ENCODE measurements at places on chromosomes 16 and 17.
A peak's percentile ranks its signal among the peaks of the same experiment; 100 is the strongest.

DNA sequence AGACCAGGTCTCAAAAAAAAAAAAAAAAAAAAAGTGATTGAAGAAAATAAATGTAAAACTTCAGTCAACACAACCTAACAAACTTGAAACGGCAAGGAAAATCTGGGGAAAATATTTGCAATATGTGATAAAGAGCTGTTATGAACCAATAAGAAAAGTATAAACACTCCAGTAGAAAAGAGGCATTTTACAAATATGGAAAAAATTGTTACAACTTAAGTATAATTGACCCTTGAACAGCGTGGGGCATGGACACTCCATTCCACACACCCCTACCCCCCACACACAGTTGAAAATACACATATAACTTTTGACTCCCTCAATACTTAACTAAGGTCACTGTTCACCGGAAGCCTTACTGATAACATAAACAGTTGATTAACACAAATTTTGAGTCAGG lies 20.7 kb downstream of the MFSD11 start:
- no peak for DNase-seq

DNA sequence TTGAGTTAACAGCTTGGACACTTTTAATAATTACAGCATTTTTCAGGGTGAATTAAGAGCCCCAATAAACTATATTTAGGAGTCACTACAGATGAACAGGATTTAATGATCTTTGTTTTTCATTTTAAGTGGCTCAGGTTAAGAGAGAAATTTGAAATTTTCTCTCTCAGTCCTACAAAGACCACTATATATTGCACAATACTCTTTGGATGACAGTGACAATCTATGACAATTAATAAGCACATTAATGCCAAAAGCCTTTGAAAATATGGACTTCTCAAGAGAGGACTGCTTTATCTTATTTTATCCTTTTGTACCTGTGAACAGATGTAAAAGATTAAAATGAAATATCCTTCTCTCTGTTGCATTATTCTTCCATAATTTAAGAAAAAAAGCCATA lies 151.1 kb upstream of the IRX5 start:
- no peak for DNase-seq

- DNase-seq = no peak
Measured at GRCh38 chr17:57677301-57677700, 67.8 kb downstream of the CCDC182 start.

DNA sequence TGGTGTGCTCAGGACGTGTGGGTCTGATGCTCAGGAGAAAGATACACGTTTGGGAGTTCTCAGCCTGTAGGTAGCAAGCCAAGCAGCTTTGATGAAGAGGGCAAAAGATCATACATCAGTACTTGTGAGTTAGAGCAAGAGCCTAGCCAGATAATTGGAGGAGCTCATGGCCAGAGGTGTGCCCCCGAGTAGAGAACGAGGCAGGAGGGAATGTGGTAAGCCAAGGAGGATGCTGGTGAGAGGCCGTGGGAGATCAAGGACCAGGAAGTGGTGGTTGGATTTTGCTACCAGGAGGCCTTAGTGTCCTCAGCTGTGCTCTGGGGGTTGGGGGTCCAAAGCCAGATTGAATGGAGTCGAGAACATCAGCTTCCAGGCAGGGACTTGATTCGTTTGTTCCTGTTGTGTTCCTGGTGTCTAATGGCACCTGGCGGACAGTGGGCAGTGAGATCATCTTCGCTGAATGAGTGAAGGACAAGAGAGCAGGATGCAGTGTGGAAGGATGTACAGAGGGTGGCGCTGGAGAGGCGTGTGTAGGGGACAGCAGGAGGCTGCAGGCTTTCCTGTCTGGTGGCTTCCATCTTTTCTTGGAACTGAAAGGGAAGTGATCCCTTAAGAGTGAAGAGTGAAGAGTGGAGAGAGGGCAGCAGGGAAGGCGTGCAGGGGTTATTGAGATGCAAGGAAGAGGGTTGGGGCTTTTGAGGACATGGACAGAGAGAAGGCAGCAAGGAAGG lies 11.6 kb downstream of the FBXL19 start:
- peak; percentile 63 for DNase-seq

- DNase-seq = no peak
Measured at GRCh38 chr16:5416013-5416412, 318.4 kb upstream of the EEF2KMT start.

GRCh38 chr16:86768999-86769398 lies 190.7 kb downstream of the FOXL1 start:
- no peak for DNase-seq

GRCh38 chr16:69017036-69017783 lies 88.2 kb upstream of the HAS3 start:
- peak; percentile 89 for DNase-seq

- DNase-seq = no peak
Measured at GRCh38 chr17:14011036-14011692, 58.1 kb upstream of the COX10 start.

DNA sequence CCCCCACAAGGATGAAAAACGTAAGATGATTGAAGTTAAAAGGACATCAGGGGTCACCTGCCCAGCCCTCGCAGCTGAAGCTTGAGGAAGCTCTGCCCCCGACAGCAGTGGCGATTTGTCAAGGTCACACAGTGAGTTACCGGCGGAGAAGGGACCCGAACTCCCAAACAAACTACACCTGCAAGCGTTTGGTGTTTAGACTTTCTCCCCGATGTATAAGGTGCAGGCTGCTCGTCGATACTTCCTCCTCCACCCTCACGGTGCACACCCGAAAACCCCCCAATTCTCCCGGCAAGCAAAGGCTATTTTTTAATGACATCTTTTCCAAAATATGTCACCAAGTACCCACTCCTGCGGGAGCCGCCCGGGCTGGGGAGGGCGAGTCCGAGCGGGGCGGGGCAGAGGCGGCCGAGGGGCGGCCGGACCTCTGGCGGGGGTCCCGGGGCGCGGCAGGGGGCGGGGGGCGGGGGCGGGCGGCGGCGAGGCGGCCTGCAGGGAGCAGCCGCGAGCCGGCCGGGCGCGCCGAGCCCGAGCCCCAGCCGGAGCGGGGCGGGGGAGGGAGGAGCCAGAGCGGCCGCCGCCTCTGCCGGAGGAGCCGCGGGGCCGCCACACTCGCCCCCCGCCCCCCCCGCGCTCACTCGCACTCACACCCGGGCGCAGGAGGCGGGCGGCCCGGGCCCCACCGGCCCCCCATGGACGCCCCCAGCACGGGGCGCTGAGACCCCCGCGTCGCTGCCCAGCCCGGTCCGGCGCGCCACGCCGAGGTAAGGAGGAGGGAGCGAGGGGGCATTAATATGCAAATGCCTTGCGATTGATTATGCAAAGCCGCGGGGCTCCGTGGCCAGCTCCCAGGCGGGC lies at the start of gene THRA:
TSS of gene THRA (plus strand) at position 637 of the 858 bp plus-strand sequence. CDS start 11,524 bp downstream, outside the sequence.
- DNase-seq = peak; percentile 67

DNA sequence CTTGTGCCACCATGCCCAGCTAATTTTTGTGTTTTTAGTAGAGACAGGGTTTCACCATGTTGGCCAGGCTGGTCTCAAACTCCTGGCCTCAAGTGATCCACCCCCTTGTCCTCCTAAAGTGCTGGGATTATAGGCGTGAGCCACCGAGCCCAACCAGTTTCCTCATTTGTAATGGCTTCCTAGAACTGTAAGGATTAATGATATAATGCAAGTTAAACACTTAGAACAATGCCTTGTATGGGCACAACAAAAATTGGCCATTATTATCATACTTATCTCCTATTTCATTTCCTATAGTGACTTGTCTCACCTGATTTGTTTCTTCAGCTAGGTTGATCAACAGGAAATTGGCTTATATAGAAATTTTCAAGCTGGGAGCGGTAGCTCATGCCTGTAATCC lies 14.1 kb downstream of the TUBD1 start:
- no peak for DNase-seq

GRCh38 chr16:78115659-78116058 lies 16.2 kb downstream of the WWOX start:
- DNase-seq = no peak

- DNase-seq = peak; percentile 39
Measured at GRCh38 chr16:67346341-67346740, 19.7 kb downstream of the LRRC36 start.

- no peak for DNase-seq
Measured at GRCh38 chr16:49377196-49377755, 3.7 kb downstream of the C16orf78 start.

- DNase-seq = no peak
Measured at GRCh38 chr16:23968176-23968575, 132.4 kb downstream of the PRKCB start.

- DNase-seq = no peak
Measured at GRCh38 chr17:46910179-46910927, 12.6 kb upstream of the GOSR2 start.

- no peak for DNase-seq
Measured at GRCh38 chr17:54259476-54259875, 436.7 kb downstream of the KIF2B start.

GRCh38 chr17:12229335-12229734 lies 208.7 kb downstream of the MAP2K4 start:
- no peak for DNase-seq

GRCh38 chr17:76268015-76268749 lies 3.0 kb downstream of the UBALD2 start:
- DNase-seq = peak; percentile 66

DNA sequence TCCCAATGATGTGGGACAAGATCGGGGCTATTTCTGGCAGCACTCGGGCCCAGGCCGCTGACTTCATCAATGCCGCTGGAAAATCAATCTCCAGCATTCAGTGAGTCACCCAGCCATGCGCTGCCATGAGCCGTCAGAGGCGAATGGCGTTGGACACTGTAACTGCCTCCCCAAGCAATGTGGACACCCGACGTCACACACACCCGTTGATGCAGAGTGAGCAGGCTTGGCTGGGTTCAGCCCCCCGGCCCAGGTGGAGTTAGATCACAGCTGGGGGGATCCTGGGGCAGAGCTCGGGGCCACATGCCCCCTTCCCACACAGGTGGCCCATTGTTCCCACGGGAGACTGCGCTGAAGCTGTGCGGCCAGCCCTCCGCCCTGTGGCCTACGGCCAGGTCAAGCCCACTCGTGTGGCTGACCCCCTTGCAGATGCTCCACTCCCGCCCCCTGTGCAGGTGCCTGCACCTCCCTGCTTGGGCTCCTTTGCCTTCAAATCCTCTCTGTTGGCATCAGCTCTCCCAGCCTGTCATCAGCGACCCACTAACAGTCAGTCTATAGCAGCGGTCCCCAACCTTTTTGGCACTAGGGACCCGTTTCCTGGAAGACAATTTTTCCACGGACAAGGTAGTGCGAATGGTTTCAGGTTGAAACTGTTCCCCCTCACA lies 89.9 kb downstream of the TBC1D16 start:
- DNase-seq = no peak

DNA sequence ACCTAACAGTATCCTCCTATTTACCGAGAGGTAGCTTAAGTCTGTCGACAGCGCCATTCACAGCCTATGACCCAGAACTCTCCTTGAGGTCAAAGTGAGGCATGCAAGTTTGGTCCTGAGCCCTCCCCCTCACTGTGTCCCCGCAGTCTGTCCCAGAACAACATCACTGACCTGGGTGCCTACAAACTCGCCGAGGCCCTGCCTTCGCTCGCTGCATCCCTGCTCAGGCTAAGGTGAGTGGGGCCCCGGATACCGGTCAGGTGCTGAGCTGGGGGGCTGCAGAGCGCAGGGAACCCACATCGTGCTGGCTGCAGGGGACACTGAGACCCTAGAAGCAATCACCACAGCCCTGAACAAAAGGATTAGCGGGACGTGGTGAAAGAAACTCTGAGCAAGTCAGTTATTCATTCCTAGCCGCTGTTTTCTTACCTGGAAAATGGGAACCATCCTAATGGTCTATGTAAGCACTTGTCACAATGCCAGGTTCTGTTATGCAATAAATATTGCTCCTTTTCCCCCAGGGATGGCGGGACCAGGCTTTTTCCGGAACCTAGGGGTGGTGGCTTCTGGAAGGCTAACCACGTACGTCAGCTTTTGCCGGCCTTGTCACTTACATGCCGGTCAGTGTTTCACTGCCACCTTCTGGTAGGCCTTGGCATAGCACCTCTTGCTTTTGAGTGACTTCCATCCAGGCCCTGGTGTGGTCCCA lies 23.8 kb downstream of the DEXI start:
- peak; percentile 85 for DNase-seq

- no peak for DNase-seq
Measured at GRCh38 chr16:66923247-66923731, 2.0 kb downstream of the RRAD start.

DNA sequence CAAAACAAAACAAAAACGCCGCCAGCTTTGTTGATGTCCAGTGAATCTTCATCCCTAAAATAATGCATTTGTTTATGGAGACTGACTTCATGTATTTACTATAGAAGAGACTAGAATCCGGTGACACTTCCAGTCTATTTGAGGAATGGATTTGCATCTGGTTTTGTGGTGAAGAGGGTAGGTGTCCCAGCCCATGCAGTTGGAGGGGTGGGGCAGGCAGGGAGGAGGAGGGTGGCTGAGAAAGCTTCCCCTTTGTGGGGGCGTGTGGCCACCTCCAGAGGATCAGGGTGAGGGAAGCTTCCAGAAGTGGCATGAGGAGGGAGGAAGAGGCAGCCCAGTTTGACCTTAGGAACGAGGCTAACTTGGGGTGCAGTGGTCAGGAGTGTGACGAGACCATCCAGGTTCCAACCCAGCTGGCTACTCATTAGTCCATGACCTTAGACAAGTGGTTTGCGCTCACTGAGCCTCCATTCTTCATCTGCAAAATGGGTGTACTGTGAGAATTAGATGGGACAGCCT lies 69.5 kb downstream of the CMIP start:
- no peak for DNase-seq

DNA sequence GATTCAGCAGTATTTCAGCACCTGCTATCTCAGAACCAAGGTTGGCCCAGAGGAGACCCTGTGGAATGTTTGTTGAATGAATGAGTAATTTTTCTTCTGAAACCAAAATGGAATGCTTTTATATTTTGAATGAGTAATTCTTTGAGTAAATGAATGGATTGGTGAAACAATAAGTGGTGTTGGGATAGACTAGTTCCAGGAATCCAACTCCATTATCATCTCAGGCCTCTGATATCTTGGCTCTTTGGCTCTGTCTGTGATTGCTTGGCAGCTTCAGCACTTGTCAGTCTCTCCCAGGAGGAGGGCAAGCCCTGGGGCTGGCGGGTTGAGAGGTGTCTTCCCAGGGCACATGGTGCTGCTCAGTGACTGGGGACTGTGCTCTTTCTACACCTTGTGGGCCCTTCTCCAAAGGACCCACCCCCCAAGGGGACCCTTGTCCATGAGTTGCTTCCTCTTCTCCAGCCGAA lies 284.4 kb upstream of the FOXF1 start:
- peak; percentile 10 for DNase-seq

- DNase-seq = no peak
Measured at GRCh38 chr17:68544111-68544915, 32.1 kb downstream of the PRKAR1A start.

DNA sequence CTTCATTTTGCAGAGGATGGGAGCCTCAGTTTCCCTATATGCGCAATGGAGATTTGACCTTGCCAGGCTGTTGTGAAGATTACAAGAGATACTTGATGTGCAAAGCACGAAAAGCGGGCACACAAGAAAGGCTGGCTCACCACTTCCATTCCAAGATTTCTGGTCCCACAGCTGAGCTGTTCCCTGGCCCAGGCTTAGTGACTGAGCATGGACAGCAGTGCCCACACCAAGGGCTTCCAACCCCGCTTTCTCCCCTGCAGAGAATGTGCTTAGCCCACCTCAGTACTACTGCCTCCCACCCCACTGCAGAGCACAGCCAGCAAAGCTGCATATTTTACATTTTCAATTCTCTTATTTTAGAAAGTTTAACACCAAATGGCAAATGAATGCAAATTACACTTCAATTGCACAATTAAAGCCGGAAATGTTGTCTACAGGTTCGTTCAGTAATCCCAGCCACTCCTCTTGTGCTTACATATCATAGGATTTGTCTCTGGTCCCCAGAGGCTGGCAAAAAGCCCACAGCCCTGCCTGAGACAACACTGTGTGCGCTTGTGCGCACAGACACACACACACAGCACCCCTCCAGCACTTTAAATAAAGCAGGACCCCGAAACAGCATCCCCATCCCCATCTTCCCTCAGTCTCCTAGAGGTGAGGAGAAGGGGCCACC lies 51.8 kb downstream of the VAC14 start:
- DNase-seq = no peak
